ENCODE measurements at places on chromosomes 6 and 20.

DNA sequence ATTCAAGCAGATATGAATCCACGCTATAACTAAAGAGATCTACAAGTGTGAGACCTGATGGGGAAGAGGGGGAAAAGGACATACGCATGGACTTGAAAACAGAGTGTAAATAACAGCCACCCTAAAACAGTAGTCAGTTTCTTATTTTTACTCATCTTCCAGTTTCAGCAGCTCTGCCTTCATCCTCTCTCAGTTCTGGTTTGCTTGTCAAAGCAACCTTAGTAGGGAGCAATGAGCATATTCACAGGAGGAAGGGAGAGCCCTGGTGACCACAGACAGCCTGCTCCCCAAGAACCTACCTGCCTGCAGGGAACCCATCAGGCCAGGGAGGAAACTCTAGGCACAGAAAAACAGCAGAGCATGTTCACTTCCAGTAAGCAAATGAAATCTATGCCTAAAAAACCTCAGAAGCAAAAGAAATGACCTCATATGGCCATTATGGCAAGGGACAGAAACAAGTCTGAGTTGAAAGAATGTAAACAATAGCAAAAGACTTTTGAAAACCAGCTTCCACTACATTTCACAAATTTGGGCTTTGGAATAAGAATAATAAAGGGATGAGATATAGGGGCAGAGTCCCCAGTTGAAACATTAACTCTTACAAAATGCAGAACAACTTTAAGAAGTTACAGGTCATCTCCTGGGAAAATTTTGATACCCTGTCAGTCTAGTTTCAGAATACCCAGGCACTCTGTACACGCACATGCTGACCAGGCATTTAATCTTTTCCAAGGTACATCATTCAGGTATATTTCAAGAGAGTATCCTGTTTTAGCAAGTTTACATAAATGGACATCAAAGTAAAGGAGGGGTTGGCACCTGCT lies 120.8 kb upstream of the BCLAF1 start:
- DNase-seq = no peak

DNA sequence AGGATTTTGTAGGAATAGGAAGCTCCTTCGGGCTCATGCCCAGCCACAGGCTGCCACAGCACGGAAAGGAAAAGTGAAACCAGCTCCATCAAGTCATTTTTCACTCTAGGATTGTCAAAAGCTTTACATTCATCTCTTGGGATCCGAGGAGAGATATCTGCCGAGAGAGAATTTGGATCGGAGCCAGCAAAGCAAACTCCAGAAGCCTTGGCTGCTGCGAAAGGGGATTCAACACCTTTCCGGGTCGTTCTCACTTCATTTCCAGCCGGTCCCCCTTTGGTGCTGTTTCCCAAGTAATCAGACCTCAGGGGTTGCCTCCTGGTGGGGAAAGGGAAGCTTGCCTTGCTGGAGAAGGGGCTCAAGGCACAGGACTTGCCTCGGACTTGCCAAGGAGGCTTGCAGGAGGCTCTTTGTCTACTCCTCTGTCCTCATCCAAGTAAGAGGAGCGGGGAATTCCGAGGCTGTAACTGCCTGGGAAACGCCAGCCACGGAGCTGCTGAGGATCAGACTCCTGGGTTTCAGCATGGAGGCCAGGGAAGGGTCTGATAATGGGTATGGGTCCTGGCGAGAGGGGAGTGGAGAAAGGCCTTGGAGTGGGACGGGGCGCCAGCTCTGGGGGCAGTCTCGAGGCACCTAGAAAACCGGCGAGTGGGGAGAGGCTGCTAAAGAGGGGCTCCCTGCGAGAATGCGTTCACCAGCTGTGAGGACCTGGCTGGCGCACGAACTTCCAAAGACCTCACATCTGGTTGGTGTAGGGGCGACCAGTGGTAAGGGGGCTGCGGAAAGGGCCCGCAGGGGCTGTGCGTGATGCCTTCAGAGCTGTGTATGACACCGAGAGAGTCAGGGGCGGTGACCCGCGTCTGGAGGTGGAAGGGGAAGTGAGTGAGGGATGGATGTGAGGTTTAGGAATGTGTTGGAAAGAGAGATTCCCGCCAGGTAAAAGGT lies 702 bp downstream of the ETV7 start:
- DNase-seq = peak; percentile 39

GRCh38 chr6:63792736-63793464 lies 157.3 kb downstream of the PHF3 start:
- DNase-seq = no peak

- no peak for DNase-seq
These were observed 27.0 kb downstream of the ZNF292 start for GRCh38 chr6:87182321-87182720.

DNA sequence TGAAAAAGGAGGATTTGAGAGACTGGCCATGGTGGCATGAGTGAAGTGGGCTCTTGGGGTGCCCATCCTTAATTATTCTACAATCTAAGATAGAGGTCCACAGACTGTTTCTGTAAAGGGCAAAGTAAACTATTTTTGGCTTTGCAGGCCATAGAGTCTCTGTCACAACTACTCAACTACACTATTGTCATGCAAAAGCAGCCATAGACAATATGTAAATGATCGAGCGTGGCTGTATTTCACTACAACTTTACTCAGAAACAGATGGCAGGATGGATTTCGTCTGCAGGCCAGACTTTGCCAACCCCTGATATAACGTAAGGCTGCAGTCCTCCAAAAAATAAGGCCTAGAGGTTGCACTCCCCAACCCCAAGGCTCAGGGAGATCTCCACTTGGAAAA lies 58.2 kb upstream of the NAA20 start:
- DNase-seq = no peak

DNA sequence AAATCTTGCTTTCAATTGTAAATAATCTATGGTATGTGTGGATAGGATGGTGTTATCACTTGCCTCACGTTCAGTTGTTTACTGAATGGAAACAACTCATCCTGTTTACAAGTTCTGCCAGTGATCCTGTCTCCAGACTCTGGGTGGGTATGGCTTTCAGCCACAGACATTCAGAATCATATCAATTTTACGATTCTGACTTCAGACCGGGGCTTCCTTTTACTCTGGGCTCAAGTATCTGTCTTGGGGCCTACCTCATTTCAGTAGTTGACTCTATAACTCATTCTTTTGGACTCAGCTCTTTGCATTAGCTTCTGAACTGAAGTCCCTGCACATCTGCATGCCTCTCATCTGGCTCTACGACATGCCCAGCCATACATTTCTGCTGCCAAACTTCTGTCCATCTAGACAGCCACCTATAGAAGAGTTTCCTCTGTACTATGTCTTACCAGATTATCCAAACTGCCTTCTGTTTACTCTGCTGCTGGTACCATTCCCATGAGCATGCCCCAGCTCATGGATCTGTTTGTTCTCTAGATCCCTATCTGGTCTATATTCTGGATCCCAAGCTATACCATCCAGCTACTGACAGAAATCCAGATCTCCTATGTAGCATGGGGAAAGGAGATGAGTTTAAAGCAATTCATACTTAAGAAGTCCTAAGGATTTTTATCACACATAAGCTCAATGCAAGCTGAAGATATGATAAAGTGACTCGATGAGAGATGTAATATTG lies 34.3 kb downstream of the FYN start:
- no peak for DNase-seq

DNA sequence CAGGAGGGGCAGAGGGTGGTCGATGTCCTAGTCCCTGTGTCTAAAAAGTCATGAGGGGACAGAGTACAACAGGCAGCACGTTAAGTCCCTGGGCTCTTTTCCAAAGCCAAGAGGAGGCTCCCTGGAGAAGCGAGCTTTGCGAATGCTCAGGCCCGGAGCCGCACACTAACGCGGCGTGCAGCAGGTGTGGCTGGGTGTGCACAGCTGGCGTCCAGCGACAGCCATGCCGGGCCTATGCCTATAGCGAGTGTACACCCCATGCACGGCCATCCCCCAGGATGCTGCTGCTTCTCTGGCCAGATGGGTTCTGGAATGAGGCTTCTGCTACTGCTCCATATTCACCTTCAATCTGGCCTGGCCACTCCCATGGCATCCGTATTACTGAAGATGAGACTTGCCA lies 131.3 kb downstream of the PRND start:
- DNase-seq = no peak

GRCh38 chr6:134223796-134224420 lies 94.0 kb downstream of the SGK1 start:
- DNase-seq = no peak

DNA sequence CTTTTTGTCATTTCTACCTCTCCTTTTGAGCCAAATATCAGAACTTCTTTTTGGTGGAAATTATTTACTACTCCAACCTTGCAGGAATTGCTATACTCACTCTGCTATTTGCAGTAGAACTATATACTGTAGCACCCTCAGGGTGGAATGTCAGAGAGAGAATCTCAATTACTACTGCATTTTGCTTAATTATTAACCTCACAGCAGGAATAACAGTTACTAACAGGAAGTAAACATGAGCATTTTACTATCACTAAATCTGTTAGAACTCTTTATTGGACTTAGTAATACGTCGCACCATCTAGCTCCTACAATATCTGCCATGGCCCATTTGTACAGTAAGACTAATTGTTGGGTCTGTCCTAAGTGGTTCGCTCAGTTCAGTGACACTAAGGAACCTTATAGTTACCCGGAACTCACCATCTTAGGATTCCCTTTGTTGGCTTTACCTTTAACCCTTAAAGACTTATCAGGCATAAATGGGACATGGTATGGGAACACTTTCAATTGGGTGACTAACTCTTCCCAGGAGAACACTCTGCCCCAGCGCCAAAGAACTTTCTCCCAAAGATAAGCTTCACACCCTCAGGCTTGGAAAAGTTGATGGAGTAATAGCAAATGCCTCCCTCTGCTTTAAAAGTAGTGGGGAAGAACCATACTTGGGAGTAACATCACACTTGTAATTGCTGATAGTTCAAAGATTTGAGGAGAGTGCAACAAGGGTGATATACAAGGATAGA lies 38.8 kb downstream of the PLN start:
- DNase-seq = no peak

DNA sequence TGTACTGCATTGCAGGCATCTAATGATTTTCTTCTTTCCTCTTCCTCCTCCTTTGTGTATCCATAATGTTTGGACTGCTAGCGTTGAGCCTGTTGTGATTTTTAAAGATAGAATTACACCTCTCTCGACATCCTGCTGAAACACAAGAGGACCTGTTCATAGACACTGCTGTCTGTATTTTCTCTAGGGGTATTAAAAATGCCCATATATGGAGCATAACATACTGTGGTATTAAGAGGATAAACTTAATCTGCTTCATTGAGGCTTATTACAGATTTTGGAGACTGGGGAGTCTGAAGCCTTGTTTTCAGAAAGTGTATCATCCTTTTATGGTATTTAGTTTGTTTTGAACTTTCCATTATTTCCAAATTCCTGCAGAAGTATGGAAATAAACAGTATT lies 414.3 kb downstream of the CDKAL1 start:
- DNase-seq = no peak

GRCh38 chr6:168929871-168930450 lies 323.7 kb downstream of the THBS2 start:
- no peak for DNase-seq

GRCh38 chr20:57289391-57290177 lies 23.1 kb upstream of the BMP7 start:
- DNase-seq = no peak

GRCh38 chr6:104699593-104700329 lies 160.0 kb downstream of the HACE1 start:
- no peak for DNase-seq

DNA sequence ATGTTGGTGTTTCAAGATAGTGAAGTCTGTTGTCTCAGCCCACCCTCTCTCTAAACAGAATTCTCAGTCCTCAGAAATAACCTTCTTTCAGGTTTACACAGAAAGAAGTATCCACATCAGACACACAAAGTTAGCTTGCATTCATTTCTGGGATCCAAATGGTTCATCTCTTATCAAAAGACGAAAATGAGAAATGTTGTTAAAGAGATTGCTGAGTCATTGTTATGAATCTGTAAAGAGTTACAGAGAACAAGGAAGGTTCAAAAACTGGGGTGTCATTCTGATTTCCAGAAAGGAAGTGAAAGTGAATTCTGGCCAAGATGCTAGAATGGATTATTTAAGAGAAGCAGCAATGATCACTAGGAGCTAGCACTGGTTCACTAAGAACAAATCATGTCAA lies 90.5 kb upstream of the ATXN1 start:
- DNase-seq = no peak

GRCh38 chr6:141244366-141244765 lies 888.4 kb upstream of the GJE1 start:
- DNase-seq = no peak

DNA sequence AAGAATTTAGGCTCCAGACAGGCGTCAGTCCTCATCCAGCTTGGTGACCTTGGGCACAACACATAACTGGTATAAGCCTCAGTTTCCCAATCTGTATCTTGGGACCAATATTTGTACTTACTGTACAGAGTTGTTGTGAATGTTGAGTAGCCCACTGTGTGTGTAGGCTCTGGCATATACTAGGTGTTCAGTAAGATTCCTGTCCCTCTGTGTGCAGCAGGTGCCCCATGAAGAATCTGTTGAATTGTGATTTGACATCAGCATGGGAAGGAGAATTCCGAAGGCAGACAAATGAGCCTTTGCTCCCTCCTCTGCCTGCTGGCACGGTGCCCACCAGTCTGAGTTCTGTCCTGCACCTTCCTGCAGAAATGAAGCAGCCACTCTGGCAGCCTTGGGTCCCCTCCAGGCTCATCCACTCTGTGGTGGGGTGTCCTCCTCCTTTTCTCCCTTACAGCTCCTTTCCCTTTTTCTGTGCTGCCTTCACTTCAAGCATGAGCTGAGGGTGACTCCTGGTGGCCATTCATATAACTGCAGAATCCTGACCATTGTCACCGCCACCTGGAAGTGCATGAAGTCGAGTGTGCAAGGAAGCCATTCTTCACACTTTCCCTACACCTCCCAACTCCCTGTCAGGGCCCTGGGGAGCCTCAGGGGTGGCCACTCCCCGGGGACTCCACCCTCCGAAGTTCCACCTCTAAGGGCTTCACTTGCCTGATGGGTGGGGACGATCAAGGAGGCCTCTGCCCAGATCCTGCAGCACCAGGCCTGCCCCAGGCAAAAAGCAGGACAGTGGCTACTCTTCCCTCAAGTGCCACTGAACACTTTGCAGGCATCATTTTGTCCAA lies 48.2 kb downstream of the MRPL14 start:
- peak; percentile 52 for DNase-seq

GRCh38 chr6:63114610-63115211 lies 96.6 kb upstream of the FKBP1C start:
- no peak for DNase-seq
